ENCODE measurements at places on chromosomes 7 and 10. TPM values are rescaled to one million over a fixed set of nuclear protein-coding genes. Genes with fewer than 3 reads are reported as not detected.

DNA sequence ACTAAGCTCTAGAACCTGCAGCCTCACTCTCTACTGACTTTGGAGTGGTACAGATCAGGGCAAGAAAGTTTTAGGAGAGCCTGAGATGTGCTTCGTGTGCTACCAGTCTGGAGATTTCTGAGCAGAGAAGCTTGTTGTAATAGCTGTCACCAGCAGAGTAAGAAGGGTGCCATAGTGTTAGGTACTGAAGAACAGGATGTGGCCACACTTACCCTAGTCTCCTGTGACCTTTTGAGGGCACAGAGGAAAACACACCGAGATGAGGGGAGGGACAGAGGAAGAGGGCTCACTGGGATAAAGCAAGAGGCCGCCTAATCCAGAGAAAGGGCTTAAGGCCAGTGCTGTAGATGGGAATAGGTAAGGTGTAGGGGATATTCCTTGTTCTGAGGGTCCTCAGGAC, 146.2 kb upstream of the MTPN start:
- DNase-seq = no peak

DNA sequence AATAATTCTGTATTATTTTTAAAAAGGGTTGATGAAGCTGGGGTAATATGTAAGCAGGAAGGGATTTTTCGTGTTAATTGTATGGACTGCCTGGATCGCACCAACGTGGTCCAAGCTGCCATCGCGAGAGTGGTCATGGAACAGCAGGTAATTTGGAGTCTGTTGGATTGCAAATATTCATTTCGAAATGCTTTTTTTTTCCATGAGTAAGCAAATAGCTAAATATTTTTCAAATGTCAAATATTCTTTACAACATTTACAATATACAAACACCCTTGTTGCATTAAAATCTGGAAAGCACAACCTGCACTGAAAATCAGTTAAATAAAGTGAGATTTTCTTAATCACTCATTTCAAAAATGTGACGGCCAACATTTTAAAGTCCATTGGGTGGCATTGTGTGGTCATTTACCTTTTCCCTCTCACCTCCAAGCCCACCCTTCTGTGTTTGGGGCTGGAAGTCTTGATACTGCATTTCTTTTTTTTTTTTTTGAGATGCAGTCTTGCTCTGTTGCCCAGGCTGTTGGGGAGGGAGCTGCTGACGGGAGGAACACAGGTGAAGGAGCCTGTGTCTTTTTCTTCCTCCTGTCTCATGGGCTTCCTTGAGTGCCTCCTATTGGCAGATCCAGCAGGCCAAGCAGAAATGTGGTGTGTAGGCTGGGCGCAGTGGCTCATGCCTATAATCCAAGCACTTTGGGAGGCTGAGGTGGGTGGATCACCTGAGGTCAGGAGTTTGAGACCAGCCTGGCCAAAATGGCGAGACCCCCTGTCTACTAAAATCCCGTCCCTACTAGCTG, 66.1 kb downstream of the MCMBP start:
- DNase-seq = no peak

GRCh38 chr10:59360605-59361405, 1.5 kb downstream of the FAM13C start:
- peak; percentile 35 for DNase-seq

The TMEM184A gene
- 2.6 TPM for total RNA-seq
